ENCODE measurements at places on chromosomes 16 and 17.

GRCh38 chr17:82314012-82314726 is 3.2 kb downstream of the CD7 start:
- no peak for DNase-seq

DNA sequence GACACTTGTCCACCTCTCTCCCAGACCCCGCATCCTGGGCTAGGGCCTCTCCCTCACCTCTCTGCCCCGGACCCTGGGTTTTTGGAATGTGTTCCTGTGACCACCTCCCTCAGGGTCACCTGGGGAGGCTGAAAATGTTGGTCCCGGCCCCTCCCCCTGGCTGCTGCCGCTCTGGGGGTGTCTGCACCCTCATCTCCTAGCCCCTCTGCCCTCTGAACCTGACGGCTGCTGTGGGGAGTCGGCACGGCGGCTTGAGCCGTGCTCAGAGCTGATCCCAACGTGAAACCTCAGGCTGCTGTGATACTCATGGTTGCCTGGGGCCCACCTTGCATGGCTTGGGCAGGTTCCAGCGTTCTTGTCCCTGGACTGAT is 42.8 kb downstream of the ADCY7 start:
- DNase-seq = no peak

DNA sequence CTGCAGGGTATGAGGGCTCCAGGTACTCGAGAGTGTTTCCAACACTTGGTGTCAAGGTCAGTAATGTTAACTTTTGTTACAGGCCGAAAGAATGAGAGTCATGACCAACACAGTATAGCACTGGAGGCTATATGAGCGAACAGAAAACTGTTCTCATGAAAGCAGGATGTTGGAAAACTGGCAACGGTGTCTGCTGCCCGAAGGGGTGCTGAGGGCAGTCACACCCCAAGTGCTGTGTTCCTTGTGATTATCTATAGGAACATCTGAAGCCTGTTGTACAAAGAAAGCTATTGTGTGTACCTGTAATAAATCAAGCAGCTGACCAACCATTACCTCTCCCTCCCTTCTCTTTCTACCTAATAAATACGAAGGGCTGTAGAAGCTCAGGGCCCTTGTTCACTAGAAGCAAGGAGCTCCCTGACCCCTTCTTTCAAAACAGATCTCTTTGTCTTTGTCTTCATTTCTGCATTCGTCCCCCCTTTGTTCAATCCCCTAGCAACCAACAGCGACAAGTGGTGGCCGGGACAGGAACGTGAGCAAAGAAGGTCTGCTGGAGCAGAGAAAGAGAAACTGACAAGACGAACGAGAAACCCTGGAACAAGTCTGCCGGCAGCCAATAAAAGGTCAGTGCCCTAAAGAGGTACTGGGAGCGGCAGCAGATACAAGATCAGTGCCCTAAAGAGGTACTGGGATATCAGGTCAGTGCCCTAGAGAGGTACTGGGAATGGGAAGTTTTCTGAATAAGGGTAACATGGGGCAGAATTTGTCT is 7.6 kb downstream of the CD300LD start:
- no peak for DNase-seq

DNA sequence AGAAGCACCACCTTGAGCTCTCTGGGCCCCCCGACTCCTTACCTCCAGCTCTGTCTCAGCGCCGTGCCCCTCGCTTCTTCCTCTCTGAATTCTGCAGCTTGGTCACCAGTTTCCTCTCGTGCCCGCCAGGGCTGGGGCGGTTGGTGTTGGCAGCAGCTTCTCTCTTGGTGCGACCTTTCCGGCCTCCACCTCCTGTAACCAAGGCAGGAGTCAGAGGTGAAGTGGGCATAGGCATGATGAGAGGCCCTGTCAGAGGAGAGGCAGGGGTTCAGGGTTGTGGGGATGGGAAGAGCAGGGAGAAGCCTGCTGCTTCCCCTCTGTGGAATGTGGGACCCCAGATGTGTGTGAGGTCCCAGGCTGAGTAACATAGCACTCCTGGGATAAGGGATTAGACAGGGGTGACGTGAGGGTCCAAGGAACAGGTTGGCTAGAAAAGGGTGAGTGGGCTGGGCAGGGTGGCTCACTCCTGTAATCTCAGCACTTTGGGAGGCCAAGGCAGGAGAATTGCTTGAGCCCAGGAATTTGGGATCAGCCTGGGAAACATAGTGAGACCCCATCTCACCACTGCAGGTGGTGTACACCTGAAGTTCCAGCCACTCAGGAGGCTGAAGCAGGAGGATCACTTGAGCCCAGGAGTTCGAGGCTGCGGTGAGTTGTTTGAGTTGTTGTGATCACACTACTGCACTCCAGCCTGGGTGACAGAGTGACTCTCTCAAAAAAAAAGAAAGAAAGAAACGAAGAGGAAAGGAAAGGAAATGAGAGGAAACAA is 626 bp downstream of the NUPR1 start:
- no peak for DNase-seq

DNA sequence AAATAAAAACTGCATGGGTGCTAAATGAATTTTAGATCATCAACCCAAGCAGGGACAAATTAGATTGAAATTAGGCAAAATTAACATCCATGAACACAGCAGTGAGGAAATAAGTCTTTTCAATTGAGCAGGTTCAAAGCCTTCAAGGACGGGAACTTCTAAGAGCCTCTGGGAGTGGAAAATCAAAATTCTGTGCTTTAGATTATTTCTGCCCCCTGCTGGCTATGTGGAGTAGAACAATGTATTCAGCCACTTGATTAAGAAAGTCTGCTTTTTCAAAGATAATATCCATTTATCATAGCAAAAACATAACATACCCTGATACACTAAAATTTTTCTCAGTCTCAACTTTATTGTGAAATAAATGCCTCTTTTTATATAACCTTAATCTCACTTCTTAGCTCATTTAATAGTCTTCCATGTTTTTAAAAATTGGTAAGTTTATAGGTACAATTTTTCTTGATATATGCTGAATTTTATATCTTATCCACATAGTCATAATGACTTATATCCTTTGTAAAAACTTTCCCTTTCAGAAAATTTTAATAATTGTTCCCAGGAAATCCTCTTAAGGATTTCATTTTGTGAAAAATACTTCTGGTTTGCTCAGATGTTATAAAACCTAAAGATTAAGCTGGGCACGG is 28.1 kb upstream of the NOL11 start:
- no peak for DNase-seq

DNA sequence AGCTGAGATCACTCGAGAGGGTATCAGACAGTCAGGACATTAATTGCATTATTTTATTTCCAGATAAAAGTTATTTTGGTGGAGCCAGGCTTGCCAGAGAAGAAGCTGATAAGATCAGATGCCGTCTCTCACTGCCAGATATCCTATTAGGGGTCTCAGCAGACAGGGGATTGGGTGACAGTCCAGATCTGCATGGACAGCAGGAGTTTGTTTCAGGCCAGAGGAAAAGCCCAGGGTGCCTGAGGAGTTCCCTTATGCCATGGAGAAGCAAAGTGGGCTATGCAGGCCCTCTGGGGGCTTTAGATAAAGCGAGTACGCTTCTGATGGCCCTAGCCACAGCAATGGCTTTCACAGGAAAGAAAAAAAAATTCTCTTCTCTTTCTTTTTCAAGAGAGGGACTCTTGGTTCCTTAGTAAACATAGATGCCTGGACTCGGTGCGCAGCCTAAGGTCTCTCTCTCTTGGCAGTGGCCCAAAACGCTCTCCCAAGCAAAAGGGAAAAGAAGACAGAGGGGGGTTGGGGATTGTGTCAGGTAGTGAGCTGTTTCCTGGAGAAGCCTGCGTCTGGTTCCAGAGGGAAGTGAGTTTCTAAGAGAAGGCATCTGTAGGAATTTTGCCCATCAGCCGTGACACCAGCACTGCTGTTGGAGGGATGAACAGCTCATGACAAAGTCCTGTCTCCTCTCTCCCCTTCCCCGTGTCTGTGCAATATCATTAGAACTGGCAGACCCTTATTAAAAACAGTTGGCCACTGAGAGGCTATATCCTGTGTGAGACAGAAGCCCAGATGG is 166.3 kb upstream of the FOXF1 start:
- DNase-seq = no peak

GRCh38 chr16:24609740-24610415 is 70.5 kb downstream of the RBBP6 start:
- DNase-seq = no peak

GRCh38 chr16:87538594-87538993 is 45.8 kb upstream of the ZCCHC14 start:
- no peak for DNase-seq

- no peak for DNase-seq
Observed at GRCh38 chr17:48579760-48580554, 1.8 kb upstream of the HOXB4 start.

- no peak for DNase-seq
Observed at GRCh38 chr16:11326084-11326736, 19.0 kb upstream of the RMI2 start.

DNA sequence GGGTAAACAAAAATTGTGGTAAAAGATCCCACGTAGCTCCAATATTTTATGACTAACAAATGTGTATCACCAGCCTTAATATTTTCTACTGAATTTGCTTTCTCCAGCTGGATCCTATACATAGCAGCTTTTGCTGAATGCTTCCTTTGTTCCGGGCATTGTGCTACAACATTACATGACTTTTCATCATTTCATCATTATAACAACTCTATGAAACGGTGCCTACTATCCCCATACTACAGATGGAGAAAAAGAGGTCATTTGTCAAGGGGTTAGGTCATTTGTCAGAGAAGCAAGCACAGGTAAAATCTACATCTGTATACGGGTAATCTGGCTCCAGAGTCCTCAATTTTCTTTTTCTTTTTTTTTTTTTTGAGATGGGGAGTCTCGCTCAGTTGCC is 74.3 kb downstream of the KANSL1 start:
- no peak for DNase-seq

- no peak for DNase-seq
Observed at GRCh38 chr16:69942099-69942491, 9.0 kb upstream of the CLEC18A start.

DNA sequence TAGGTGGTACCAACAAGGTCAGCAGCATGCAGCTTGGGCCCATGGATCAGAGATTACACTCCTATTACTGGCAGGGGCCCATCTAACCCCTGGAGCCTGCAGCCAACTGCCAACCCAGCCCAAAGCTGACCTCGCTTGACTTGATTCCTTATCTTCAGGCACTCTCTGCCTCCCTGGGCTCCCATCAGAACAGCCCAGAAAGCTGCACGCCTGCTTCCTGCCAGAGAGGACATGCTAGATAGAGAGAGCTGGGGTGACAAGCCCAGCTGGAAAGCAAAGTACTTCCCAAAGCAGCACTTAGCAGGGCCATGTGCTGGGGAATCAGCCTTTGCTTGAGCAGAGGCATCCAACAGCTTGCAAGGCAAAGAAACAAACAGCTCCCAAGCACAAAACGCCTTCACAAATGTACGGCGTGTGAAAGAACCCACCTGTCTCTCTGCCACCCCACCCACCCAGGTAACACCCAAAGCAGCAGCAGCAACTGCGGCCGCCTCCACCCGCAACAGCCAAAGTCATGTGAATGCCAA is 74.2 kb upstream of the NLK start:
- no peak for DNase-seq

DNA sequence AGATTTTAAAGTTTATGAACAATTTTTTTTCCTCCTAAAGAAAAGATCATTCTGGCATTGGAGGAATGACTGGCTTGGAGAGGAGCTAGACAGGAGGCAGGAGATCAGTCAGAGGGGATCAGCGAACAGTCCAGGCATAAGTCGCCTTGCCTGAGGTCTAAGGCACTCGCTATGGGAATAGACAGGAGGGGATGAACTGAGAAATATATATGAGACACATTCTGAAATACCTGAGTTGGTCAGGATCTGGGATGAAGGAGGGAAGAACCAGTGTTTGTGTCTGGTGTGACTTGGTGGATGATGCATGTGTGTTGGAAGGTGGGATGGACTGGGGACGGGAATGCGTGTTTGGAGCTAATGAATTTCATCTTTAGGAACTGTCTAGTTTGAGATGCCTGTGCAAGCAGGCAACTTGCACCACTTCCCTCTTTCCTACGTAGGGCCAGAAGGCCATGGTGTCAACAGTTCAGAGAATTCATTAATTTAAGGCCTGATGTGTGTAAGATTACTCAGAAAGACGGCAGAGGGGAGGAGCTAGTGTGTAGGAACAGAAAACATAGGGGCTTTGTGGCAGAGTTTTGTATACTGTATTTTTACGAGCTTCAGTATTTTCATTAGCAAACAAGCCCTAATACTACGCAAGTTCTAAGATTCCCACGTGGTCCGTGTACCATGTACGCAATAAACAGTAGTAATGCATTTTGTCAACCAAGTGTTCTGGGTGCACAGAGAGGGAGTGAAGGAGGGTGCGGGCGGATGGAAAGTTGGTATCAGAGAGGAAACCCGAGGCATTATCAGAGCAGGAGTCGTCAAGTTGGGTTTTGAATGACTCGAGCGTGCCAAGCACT is 825 bp downstream of the HEATR6 start:
- no peak for DNase-seq

DNA sequence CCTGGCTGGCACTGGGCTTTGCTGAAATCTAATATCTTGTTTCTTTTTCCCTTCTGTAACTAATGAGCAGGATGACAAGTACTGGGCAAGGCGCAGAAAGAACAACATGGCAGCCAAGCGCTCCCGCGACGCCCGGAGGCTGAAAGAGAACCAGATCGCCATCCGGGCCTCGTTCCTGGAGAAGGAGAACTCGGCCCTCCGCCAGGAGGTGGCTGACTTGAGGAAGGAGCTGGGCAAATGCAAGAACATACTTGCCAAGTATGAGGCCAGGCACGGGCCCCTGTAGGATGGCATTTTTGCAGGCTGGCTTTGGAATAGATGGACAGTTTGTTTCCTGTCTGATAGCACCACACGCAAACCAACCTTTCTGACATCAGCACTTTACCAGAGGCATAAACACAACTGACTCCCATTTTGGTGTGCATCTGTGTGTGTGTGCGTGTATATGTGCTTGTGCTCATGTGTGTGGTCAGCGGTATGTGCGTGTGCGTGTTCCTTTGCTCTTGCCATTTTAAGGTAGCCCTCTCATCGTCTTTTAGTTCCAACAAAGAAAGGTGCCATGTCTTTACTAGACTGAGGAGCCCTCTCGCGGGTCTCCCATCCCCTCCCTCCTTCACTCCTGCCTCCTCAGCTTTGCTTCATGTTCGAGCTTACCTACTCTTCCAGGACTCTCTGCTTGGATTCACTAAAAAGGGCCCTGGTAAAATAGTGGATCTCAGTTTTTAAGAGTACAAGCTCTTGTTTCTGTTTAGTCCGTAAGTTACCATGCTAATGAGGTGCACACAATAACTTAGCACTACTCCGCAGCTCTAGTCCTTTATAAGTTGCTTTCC is 56.0 kb downstream of the HLF start:
- DNase-seq = no peak

DNA sequence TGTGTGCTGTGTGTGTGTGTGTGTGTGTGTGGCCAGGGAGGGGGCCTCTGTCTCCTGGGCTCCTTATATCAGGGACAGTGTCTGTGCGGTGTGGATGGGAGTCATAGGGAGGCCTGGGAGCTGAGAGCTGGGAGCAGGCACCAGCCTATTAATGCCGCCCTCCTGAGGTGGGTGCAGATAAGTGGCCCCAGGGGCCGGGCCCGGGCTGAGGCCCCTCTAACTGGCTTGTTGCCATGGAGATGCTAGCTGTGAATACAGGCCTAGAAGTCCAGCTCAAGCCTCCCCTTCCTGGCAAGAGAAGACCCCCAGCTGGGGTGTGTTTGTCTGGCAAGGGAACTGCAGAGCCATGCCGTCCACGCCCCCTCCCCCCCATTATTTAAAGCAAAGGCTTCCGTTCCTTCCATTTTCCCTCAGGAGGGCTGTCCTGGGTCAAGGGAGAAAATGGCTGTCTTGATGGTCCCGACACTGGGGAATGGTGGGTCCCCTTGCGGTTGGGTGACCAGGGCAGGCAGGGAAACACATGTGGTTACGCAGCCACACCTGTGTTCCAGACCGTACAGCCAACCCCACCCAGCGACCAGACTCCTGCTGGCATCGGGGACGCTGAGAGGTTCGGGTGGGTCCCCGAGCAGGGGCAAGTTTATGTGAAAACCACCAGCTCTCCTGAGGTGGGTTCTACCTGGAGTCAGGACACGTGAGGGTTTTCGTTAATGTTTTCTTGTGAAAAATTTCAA is 141.1 kb downstream of the MRM1 start:
- no peak for DNase-seq

Data from iPS DF 19.7 (cell line).